ENCODE measurements at places on chromosomes 11 and 22.

GRCh38 chr22:48689206-48689605 is 1138.5 kb downstream of the BRD1 start:
- no peak for DNase-seq

DNA sequence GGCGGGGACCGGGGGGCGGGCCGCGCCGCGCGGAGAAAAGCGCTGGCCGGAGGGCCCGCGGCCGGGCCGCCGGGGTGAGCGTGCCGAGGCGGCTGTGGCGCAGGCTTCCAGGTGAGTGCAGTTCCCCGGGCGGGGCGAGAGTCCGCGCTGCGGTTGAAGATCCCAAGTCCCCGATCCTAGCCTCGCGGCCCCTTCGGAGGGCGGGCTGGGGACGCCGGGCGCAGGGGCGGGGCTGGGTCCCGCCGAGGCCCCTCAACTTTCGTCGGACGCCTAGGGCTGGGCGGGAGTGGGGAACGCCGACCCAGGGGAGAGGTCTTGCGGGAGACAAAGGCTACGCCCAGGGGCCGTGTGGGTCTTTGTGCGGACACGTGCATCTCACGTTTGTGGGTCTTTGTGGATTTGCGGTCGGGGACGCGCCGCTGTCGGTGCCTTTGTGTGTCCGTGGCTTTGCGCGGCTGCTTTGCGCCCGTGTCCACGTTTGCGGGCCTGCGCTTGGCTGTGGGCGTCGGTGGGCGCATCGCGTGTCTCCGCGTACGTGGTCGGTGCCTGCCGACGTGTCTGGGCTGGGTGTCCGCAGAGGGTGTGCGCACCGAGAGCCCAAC is at the start of gene TSKU:
TSKU (plus strand) TSS at position 63 of the 602 bp plus-strand sequence. CDS start 12,261 bp downstream, outside the sequence.
- no peak for DNase-seq

- DNase-seq, result peak; percentile 84
Measured at GRCh38 chr11:69888483-69889181, 69.4 kb upstream of the FGF3 start.

DNA sequence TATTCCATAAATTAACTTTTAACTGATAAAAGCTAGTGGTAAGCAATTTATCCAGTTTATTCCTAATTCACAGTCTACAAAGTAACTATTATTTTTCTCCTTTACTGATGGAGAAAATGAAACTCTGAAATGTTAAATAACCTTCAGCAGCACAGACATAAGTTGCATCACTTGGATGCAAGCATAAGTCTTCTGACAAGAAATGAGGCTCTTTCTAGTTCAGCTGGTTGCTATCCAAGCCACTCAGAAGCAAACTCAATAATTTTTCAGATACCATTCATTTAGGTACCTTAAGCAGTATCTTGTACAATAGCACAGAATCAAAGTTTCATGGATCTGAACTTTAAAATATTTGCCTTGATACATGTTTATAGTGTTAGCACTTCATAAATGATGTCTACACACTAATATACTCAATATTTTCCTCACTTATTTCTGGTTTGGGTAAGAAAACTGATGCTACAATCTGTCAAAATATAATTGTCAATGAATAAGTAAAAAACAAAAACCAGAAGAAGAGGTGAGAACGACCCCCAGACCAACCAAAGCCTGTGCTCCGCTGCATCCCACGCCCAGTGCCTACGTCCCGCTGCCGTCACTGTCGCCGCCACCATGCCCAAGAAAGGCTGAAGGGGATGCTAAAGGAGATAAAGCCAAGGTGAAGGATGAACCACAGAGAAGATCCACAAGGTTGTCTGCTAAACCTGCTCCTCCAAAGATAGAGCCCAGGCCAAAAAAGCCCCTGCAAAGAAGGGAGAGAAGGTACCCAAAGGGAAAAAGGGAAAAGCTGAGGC is 18.1 kb downstream of the FAM168A start:
- no peak for DNase-seq

GRCh38 chr22:22993184-22993583 is 77.1 kb upstream of the GNAZ start:
- DNase-seq, result no peak

- no peak for DNase-seq
Measured at GRCh38 chr11:5605849-5606248, 9.4 kb downstream of the TRIM6 start.

- DNase-seq, result peak; percentile 58
Measured at GRCh38 chr11:7495882-7496551, 10.7 kb downstream of the OLFML1 start.

DNA sequence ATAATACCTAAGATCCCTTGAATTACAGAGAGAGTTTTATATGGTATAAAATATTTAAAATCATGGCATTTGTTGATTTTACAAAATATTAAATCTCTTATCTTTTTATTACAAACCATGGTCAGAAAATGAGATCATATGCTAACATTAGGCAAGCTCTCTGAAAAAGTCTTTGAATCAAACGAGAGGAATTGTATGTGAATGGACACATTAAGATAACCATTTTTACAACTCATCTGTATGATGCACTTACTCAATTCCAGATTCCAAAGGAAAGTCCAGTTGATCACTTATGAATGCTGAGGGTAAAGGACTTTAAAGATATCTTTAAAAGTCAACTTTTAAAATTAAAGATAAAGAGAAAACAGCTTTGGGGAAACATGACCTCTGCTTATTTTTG is 83.5 kb upstream of the LUZP2 start:
- DNase-seq, result no peak

DNA sequence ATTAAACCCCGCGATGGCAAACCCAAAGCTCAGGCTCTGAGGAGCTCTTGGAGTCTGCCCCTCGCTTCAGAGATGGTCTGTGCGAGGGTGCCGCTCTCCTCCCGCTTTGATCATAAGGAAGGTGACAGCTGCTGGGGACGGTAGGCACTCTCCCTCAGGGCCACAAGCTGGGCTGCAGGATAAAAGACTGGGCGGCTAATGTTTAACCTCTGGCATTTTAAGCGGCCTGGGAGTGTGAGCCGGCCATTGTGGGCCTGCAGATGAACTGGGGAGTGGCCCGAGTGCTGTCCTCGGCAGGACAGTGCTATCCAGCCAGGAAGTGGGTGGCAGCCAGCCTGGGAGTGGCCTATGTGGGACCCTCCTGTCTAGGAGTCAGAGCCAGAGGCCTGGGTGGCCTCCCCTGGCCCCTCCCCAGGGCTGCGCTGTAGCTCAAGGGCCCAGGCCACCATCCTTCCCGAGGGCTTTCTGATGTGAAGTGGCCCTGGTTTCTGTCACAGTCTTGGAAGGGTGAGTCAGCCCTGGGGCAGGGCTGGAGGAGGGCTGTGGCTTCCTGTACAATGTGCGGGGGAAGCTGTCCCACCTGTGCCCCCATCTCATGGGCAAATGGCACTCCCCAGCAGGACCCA is 58.7 kb upstream of the PRODH start:
- DNase-seq, result no peak

- no peak for DNase-seq
Measured at GRCh38 chr22:41902932-41903421, 11.9 kb downstream of the SHISA8 start.

DNA sequence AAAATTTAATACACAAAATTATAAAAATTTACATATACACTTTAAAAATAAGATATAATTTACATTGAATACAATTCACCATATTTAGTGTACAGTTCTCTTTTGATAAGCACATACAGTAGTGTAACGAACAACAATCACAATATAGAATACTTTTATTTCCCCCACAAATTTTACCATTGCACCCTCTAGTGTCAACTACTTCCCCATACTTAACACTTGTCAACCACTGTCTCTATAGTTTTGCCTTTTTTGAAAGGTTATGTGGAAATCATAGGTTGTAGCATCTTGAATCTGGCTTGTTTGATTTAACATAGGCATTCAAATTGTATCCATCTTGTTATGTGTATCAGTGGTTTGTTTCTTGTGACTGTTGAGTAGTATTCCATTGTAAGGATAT is 21.3 kb upstream of the PANX1 start:
- DNase-seq, result no peak

GRCh38 chr11:441418-442274 is at the start of gene ANO9:
TSS of gene ANO9 (minus strand) at chr11:442011. CDS start at chr11:441926, 85 bp downstream.
- peak; percentile 90 for DNase-seq

GRCh38 chr11:14409891-14410290 is 50.9 kb upstream of the RRAS2 start:
- no peak for DNase-seq

- no peak for DNase-seq
Measured at GRCh38 chr22:44444341-44445306, 53.4 kb downstream of the RTL6 start.

DNA sequence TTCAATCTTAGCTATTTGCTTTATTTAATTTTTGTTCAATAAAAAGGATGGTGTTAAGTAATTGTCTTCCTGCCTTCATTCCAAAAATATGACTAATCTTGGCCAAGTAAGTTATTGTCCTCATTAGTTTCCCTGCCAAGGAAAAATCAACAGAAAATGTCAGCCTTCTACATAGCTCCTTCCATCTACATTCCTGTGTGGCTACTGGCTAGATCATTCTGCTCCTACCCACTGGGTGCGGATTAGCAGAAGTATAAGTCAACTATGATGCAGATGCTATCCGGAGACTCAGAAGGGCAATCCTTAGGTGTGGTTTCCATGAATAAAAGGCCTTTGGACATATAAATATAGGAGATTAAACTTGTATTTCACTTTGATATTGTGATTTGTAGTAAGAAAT is 154.4 kb downstream of the SBF2 start:
- no peak for DNase-seq

- no peak for DNase-seq
Measured at GRCh38 chr11:86099874-86100273, 31.0 kb upstream of the PICALM start.

- peak; percentile 69 for DNase-seq
Measured at GRCh38 chr22:39349506-39349966, 255 bp upstream of the SYNGR1 start.

- DNase-seq, result no peak
Measured at GRCh38 chr11:107927559-107927958, 689 bp upstream of the RAB39A start.

DNA sequence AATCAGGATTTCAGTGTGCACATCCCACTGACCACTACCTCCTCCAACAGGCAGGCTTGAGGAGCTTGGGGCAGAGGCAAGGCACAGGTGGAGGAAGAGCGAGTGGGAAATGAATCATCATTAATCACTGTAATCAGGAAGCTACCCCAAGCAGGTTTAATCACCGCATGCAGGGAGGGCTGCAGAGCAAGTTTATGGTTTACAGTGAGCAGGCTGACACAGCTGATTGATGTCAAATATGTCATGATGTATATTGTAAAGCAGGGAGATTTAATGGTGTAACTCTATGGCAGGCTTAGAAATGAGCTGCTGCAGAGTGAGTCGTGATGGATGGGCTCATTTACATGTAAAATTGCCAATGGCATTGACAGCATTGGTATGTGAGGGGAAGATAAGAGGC is 441.0 kb downstream of the NTM start:
- DNase-seq, result no peak

DNA sequence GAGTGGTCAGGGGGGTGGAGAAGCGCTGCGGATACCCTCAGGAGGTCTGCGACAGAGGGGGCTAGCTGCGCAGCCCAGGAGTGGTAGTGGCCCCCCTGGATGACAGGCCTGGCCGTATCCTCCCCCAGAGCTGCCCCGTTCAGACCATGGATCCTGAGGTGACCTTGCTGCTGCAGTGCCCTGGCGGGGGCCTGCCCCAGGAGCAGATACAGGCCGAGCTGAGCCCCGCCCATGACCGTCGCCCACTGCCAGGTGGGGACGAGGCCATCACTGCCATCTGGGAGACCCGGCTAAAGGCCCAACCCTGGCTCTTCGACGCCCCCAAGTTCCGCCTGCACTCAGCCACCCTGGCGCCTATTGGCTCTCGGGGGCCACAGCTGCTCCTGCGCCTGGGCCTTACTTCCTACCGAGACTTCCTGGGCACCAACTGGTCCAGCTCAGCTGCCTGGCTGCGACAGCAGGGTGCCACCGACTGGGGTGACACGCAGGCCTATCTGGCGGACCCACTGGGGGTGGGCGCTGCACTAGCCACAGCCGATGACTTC is 505 bp downstream of the NUDT22 start:
- peak; percentile 81 for DNase-seq

DNA sequence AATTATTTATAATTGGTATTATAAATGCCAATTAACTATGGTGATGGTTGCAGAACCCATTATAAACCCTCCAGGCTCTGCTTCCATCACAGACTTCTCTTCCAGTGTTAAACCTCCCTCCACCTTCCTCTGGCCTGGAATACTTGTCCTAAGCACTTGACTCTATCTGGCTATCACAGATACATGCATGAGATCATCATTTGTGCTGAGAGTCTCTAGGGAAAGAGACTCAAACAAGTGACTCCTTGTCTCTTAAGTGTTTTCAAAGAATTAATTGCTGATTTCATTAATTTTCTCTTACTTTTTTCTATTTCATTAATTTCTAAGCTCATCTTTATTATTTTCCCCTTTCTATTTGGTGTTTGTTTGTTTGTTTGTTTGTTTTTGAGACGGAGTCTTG is 29.1 kb downstream of the RTL6 start:
- no peak for DNase-seq

- DNase-seq, result peak; percentile 54
Measured at GRCh38 chr11:129695571-129696308, 119.9 kb upstream of the TMEM45B start.

All from GM10248 (cell line).